ENCODE measurements at places on chromosomes 13 and 19. TPM values are rescaled to one million over a fixed set of nuclear protein-coding genes. Genes with fewer than 3 reads are reported as not detected.

GRCh38 chr19:38736036-38736412 is 8.2 kb downstream of the CAPN12 start:
- peak; percentile 82 for DNase-seq

DNA sequence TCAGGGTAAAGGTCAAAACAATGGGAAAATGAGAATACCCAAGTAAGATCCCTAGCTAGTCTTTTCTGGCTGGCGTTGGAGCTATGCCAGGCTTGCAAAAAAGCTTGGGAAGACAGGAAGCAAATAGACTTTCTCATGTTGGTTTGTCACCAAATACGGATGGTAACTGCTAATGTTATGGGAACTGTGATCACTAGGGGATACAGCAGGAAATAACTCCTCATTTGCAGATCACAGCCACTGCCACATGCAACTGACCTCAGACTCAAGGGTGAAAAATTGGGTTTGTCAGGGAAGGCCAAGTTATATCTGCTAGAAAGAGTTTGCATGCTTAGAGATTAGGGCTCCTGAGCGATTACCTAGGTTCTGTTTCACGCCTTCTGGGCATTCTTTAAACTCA is 162.9 kb downstream of the NHLRC3 start:
- DNase-seq = no peak

DNA sequence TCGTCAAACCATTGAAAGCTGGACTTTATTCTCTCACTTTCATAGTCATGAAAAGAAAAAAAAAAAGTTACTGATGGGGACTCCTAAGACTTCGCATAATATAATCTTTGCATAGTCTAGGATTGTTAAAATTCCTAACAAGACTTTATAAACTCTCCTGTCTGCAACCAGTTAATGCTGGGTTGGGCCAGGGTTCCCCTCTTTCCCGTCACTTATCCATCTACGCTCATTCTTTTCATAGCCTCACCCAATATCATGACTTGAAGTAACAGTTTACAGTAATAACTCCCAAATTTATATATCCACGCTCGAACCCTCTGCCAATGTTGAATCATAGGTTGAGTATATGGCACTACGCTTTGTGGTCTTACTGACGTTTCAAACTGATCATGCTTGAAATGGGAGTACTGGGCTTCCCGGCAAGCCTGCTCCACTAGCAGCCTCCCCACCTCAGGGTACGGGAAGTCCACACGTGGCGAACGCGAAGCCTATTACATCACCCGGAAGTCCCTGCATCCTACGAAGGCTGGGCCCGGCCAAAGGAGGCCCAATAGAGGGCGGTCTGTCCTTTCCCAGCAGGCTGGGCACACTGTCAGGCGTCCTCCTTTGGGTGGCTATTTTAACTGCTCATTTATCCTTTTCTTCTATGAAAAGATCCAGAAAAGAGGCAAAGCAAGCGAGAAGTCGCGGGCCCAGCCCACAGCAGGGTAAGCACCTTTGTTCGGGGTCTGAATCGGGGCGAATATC is 694 bp upstream of the ZNF460 start:
- DNase-seq = no peak

Gene FARP1
- 0.26 TPM for total RNA-seq

Gene SLC6A16
- total RNA-seq = 1.1 TPM

Data from CD8-positive, alpha-beta memory T cell (primary cell).